ENCODE measurements at places on chromosomes 2 and 18.
A peak's percentile ranks its signal among the peaks of the same experiment; 100 is the strongest.

- DNase-seq: no peak
Measured at GRCh38 chr2:127560931-127561280, 25.4 kb downstream of the MYO7B start.

DNA sequence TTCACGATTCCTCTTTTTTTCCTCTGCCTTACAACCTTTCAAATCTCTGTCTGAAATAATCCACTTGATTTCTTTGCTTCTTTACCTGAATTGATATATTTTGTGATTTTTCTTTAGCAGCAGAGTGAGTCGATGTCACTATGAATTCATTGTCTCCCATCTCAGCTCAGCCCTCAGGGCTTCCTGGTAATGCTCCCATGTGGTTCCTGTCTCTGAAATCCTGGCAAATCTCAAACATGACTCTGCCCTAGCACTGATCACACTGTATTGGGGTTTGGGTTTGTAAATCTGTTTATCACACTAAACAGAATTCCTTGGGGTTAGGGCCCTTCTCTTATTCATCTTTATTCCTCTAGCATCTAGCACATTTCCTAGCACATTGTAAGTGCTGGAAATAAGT is 43.0 kb upstream of the MSTN start:
- DNase-seq: no peak

- DNase-seq: no peak
Measured at GRCh38 chr2:195279840-195280427, 377.1 kb upstream of the SLC39A10 start.

GRCh38 chr2:85309699-85310321 is 18.0 kb downstream of the TGOLN2 start:
- DNase-seq: peak; percentile 44

DNA sequence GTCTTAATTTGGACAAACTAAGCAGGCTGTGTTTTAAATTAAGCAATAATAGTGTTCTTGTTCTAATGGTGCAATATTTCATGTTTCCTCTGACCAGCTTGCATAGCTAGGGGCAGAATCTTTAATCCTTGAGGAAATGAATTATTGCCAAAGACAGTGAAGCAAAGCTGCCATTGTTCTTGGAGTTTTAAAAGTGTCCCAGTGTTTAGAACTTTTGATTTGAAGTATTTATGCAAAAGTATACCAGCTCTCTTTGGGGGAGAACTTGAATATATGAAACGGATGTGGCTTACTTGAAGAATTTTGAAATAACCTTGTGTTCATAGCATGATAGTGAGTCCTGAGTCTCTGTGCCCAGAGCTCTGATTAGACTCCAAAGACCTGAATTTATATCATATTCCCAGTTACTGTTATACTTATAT is 33.4 kb downstream of the ITGA6 start:
- DNase-seq: no peak

DNA sequence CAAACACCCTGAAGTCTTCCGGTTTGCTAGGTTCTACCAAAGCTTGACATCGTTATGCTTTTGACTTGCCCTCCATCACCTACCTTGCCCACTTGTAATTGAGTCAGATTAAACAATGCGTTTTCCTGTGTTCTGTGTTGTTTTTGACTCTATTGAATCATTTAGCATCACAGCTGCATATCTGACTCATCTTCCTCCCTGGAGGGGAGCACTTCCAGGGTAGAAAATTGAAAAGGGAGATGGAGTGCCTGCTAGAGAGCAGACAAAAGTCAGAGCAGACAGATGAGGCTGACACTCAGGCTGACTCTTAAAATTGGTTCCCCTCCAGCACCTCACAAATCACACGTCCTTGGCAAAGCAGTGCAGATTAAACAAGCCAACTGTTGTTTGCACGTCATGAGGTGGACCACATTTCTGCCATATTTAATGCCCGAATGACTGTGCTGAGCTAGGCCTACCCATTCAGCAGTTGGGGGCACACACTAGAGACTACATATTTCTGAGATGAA is 2.2 kb downstream of the MPP4 start:
- no peak for DNase-seq

DNA sequence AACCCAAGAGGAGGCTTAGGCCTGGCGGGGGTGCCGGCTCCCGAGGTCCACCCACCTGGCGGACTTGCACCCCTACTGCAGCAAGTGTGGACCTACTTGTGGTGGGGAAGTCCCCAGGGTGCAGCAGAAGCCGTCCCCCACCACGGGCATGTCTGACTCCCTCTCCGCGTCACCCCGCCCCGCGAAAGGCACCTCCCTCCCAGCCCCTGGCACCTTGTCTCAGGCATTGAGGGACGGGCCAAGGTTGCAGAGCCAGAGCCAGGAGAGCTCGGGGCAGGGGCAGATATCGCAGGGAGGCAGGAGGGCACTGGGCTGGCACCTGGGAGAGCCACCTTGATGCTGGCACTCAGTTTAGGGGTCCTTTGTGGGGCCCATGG is 19.0 kb downstream of the CROCC2 start:
- no peak for DNase-seq

GRCh38 chr2:213065583-213066442 is 85.6 kb downstream of the IKZF2 start:
- DNase-seq: no peak

DNA sequence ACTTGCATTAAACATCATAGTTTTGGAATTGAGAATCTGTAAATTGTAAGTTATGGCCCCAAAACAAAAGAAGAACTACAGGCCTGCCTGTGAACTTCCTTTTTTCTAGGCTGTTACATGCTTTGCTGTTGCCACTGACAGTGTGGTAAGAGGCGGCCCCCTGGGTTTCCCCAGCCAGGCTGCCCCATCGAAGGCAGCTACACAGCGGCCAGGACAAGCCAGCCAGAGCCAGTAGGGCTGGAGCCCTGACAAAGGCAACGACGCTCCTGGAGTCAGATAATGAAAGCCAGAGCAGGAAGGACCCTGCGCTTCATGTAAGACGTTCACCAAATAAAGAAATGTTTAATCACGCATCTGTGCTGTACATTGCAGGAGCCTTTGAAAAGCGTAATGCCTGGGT is 55.0 kb downstream of the ANKRD44 start:
- peak; percentile 65 for DNase-seq

DNA sequence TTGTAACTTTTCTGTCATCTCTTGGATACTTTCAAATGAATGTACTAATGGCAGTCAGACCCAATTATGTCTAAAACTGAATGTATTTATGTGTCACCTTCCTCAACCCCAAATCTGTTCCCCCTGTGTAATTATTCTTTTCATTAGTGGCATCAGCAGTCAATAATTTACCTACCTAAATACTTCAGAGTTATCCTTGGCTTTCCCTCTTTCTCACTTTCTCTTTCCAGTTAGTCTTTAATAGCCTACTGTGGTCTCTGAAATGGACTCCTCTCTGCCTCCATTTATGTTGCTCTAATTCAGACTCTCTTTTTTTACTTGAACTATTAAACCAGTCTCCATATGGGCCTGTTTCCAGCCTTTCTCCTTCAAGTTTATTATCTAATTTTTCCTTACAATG is 21.0 kb downstream of the C18orf63 start:
- DNase-seq: no peak

- DNase-seq: no peak
Measured at GRCh38 chr2:186456941-186457340, 29.1 kb upstream of the ZC3H15 start.

- no peak for DNase-seq
Measured at GRCh38 chr2:215479121-215479520, 43.3 kb upstream of the FN1 start.

- no peak for DNase-seq
Measured at GRCh38 chr2:102061962-102062795, 70.4 kb downstream of the IL1R2 start.

- no peak for DNase-seq
Measured at GRCh38 chr2:11667194-11667593, 2.8 kb downstream of the NTSR2 start.

DNA sequence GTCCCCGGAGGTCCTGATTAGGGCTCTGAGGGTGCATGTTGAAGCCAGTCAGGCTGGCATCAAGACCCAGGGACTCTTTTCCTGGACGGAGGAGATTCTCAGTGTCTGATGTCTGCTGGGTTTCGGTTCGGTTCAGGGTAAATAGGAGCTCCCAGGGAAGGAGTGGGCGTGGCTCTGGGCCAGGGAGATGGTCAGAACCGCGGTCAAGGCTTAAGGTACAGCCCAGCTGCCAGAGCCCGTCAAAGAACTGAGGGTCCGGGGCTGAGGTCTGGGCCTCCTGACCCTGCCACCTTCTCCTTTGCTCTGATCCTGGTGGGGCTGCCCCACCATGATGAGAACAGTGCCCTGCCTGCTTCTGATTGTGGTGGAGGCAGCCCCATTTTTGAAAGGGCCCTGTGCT is 39.8 kb downstream of the LPIN1 start:
- DNase-seq: no peak

GRCh38 chr2:47097563-47097962 is 57.5 kb downstream of the STPG4 start:
- DNase-seq: no peak
